Stimulated activated CD4-positive, alpha-beta T cell treated with anti-CD3 and anti-CD28 coated beads, Interleukin-15, amount 100 ng/mL, for 48 hours (primary cell): ENCODE measurements at places on chromosomes 5 and 9.

DNA sequence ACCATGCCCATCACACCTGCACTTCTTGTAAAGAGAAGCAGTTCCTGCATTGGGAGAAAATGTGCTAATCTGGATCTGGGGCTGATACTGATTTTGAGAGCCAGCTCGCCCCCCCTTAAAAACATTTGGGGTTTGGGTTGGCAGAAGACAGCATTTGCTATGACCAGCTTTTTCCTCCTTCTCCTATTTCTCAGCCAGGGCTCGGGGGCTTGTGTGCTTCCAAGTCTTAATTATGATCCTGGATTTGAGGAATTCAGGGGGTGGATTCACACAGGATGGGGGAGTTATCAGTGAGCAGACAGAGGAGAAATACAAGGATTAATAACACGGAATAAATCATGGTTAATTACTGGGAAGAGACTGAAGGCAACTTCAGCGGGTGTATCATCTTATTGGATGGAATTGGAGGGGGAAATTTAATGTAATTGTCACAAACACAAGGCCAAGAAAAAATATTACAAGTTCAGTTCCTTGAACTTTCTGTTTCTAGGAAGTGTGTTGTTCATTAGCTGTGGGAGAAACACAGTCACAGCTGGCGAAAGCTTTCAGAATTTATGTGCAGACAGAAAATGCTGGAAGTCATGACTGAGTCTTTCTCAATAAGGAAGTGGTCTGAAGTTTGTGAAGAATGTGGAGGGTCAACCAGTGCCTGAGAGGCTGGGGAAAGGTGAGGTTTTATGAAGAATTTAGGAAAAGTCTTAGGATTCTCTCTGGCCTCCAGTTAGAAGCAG lies 15.3 kb downstream of the C9orf152 start:
- no peak for DNase-seq

DNA sequence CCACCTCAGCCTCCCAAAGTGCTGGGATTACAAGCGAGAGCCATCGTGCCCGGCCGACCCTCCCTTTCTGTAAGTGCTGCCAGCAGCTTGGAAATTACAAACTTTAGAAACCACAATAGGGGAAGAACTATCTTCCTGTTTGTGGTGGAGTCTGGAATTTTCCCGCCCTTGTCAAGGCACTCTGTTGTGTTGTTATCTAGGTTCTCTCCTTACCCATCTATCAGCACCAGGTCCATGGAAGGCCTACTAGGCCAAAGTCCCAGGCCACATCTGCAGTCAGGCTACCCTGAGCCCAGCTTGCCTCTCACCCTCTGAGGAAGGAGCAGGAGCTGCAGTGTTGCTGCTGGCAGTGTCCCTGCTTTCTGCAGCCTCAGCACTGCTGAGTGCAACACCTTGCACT lies 214.9 kb downstream of the MCTP1 start:
- DNase-seq: no peak

DNA sequence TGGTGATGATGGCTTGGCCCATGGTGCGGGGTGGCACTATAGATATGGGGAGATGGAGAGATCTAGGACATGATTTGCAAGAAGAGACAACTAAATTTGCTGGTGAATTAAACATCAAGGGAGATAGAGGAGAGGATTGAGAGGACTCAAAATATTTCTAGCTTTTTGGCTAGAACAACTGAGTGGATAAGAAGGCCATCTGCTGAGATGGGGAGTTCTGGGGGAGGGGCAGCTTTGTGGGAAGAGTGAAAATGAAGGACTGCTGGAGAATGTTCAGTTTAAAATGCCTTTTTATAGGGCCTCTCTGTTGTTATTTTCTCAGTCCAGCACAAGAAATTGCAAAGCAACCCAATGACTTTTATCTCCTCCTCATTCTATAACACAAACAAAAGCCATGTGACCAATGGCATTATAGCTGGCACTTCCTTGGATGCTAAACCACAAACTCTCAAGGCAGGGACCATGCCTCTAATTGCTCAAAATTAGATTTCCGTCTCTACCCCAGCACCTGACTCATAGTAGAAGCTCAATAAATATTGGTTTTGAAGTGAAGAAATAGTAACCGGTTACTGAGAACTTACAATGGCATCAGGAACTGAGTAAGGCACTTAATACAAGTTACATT lies 29.8 kb downstream of the JAKMIP2 start:
- no peak for DNase-seq

GRCh38 chr5:114266374-114266773 lies 95.5 kb upstream of the KCNN2 start:
- no peak for DNase-seq

- DNase-seq: no peak
Measured at GRCh38 chr5:143195491-143195890, 208.0 kb downstream of the NR3C1 start.

DNA sequence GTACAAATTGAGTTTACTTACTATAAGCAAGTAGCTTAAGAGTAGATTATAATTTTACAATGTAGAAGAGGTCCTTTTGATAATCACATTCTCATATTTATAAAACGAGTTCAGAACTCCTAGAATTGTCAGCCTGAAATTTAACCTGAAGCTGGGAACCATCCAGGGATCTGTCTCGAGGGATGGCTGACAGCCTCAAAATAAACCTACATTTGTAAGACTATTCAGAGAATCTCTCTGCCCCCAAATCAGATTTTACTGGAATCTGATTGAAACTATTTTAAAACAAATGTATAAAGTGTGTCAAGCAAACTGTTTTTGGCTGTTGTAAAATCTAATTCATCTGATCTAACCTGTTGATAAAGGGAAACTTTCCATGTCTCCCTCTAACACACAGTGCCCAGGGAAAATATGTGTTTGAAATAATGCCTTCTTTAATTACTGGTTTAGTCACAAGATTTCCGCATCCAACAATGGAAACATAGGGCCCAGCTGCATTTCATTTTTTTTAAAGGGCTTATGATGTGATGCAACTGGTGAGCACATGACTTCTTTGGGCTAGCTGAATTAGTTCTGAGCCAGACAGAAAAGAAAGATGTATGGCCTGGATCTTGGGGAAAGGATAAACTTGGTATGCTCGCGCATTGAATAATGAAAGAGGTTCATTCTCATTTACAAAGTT lies 30.3 kb downstream of the SLC25A46 start:
- DNase-seq: no peak

DNA sequence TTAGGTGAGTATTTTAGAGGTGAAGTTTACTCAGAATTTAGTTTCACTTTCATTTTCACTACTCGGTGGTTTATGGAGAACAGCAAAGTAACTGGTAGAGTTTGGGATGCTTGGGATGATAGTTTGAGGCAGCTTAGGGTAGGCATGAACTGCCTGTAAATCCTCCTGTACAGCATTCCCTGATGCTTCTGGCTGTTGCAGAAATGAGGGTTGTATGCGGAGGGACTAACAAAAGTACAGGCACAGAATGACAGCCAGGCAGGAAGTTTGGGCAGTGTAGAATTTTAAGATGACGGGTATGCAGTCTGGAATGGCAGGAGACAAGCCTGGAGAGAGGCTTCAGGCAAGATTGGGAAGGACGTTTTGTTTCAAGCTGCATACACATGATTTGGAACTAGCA lies 48.0 kb upstream of the FAM120AOS start:
- DNase-seq: no peak

- no peak for DNase-seq
Measured at GRCh38 chr5:15783734-15784133, 283.8 kb downstream of the FBXL7 start.

DNA sequence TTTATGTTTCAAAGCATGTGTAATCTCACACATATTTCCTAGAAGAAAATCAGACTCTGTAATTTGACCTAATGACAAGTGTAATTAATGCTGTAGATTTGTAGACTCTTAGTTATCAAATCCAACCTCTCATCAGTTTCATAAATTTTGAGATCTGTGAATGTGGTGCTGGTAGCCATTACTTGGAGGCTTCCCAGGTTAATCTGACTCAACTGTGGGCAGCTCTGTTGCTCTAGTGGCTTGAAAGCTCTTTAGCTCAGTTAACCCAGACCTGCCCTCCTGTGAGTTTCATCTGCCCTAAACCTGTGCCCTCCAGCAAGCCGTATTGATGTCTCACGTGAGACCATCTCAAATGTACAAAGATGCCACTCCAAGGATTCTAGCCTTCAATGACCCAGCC lies 323.4 kb downstream of the FBXL7 start:
- DNase-seq: no peak

GRCh38 chr9:18786196-18786595 lies 246.8 kb downstream of the SAXO1 start:
- DNase-seq: no peak

- no peak for DNase-seq
Measured at GRCh38 chr5:96941140-96941539, 5.3 kb downstream of the LNPEP start.

- no peak for DNase-seq
Measured at GRCh38 chr5:41346609-41347008, 133.3 kb upstream of the C6 start.

GRCh38 chr5:144194144-144194543 lies 23.5 kb downstream of the KCTD16 start:
- DNase-seq: no peak

DNA sequence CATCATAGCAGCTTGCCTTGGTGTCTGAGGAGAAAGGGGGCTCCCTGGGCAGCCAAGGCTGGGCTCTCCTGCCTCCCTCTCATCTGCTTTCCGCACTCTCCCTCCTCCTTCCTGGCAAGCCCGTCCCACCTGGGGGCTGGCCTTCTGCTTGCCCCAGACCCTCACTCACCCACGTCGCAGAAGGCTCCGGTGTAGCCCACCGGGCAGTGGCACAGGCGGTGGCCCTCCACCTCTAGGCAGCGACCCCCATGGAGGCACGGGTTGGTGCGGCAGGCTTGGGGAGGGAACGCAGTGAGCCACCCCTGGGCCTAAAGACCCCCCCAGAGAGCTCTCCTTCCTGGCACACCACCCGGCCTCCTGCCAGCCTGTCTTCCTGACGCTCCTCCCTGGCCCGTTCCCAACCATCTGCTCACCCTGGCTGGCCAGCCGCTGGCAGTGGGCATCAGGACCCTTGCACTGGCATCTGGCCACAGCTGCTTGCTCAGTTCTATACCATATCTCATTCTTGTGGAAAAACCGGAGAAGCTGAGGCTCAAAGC lies 4.2 kb upstream of the PFN3 start:
- DNase-seq: no peak

DNA sequence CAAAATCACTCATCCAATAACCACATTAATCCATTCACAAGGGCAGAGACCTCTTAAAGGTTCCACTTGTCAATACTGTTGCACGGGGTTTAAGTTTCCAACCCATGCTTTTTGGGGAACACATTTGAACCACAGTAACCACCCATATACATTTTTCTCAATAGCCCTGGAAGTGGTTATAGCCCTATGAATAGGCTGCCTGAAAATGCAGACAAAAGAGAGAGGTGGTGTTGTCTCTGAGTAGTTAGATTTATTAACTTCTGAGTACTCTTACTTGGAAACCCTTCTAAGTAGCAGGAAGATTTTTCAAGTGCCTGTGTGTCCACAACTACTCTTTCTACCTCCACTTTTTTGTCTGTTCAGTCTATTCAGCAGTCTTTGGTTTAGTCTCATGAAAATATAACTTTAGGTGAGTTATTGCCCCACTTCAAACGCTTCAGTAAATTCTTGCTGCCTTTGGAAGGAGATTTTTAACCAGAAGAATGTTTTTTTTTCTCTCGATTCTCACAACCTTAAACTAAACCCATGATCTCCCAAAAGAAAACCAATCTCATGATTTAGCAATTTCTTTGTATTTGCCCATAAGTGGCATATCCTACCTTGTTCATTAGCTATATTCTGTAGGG lies 42.6 kb downstream of the ARHGEF28 start:
- DNase-seq: no peak

DNA sequence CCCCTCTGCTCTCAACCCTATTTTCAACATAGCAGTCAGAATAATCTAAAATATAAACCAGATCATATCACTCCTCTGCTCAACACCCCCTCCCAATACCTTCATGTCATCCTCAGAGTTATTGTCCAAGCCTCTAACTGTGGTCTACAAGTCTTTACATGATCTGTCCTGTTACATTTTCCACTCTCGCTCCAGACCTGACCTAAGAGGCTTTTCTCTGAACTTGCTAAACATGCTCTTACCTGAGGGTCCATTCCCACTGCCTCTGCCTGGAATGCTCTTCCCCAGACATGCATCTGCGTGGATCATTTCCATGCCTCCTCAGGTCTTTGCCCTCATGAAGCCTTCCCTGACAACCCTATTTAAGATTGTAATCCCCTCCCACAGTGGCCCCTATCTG lies 12.0 kb downstream of the NIPSNAP3B start:
- DNase-seq: no peak

- DNase-seq: no peak
Measured at GRCh38 chr9:138003485-138004190, 126.1 kb downstream of the CACNA1B start.

DNA sequence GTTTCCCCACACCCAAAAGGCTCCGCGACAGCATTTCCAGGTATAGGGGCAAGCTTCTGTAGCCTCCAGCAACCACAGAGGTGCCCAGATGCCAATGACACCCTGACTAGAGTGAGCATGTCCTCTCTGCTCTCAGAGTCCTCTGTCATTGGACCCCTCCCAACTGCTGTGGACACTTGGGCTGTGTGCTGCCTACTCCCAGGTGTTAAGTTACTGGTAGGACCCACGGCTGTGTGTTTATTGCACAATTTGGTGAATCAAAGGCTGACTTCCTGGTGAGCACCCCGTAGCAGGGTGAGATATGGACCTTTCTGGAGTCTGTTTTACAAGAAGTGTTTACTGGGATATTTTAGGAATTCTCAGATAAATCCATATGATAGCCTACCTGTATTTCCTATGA lies 36.0 kb downstream of the SH3GL2 start:
- DNase-seq: no peak

DNA sequence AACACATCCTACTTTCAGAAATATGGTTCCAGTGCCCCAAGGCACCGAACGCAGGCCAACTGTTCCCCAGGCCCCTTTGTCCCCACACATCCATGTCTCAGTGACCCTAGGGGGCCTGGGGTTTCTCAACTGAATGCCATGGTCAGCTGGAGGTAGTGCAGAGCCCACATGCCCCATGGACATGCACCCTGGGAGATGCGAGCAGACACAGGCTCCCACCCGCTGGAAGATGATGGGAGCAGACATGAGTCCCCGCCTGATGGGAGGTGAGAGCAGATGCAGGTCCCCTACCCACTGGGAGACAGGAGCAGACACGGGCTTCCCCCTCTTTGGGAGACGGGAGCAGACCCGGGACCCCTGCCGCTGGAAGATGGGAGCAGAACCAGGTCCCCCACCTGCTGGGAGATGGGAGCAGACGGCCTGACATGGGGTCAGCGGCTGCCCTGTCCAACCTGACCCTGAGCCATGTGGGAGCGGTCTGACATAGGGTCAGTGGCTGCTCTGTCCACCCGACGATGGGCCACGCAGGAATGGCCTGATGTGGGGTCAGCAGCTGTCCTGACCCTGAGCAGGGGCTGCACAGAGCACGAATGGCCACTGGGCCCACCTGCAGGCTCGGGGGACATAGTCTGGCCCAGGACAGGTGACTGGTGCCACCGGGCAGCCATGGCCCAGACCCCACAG lies 18.4 kb downstream of the ZDHHC11B start:
- DNase-seq: no peak
